RPMI7951 (cell line): ENCODE measurements at places on chromosomes 5 and 9. TPM values are rescaled to one million over a fixed set of nuclear protein-coding genes. Genes with fewer than 3 reads are reported as not detected.

The KCNIP1 gene
- total RNA-seq: not detected in 2 replicates

The NUTM2F gene
- total RNA-seq: not detected in 2 replicates

The GABRA1 gene
- not detected in 2 replicates for total RNA-seq

The TLR4 gene
- total RNA-seq: 15.9 and 21.0 TPM in 2 replicates

The CATSPER3 gene
- not detected in 2 replicates for total RNA-seq

The SLC34A1 gene
- total RNA-seq: not detected in 2 replicates

The APBA1 gene
- total RNA-seq: 0.10 and 0.12 TPM in 2 replicates

The CHSY3 gene
- total RNA-seq: 0.48 and 0.49 TPM in 2 replicates

The PFN3 gene
- not detected in 2 replicates for total RNA-seq

The C5orf34 gene
- 14.5 and 20.3 TPM in 2 replicates for total RNA-seq

The EIF4EBP3 gene
- total RNA-seq: not detected in 2 replicates

The NXNL2 gene
- 1.1 and 1.4 TPM in 2 replicates for total RNA-seq

The F2R gene
- 130 and 137 TPM in 2 replicates for total RNA-seq

The TICAM2 gene
- 6.4 and 11.7 TPM in 2 replicates for total RNA-seq

The NIM1K gene
- total RNA-seq: 0.88 and 1.4 TPM in 2 replicates

The PHYHD1 gene
- total RNA-seq: 1.7 and 1.8 TPM in 2 replicates

The DRD1 gene
- not detected in 2 replicates for total RNA-seq

The TNFSF15 gene
- 0.24 and 0.49 TPM in 2 replicates for total RNA-seq

The ATP6V1G1 gene
- 98.8 and 114 TPM in 2 replicates for total RNA-seq

The SEMA5A gene
- total RNA-seq: 12.0 and 14.3 TPM in 2 replicates

The GPRIN1 gene
- 4.9 and 6.2 TPM in 2 replicates for total RNA-seq

The CENPK gene
- total RNA-seq: 51.2 and 65.5 TPM in 2 replicates

The CTSV gene
- total RNA-seq: 9.1 TPM in 2 replicates

The IL9 gene
- total RNA-seq: not detected in 2 replicates

The UGT3A2 gene
- total RNA-seq: 0.39 TPM in 1 of 2 replicates, not detected in the other

The RNF145 gene
- total RNA-seq: 36.3 and 38.3 TPM in 2 replicates

The CDC20B gene
- total RNA-seq: not detected in 2 replicates

The CCDC171 gene
- 0.48 and 0.68 TPM in 2 replicates for total RNA-seq

The ADRA1B gene
- total RNA-seq: not detected in 2 replicates

The PRRX2 gene
- not detected in 2 replicates for total RNA-seq
